ENCODE measurements at places on chromosomes 2 and 18.
A peak's percentile ranks its signal among the peaks of the same experiment; 100 is the strongest.

DNA sequence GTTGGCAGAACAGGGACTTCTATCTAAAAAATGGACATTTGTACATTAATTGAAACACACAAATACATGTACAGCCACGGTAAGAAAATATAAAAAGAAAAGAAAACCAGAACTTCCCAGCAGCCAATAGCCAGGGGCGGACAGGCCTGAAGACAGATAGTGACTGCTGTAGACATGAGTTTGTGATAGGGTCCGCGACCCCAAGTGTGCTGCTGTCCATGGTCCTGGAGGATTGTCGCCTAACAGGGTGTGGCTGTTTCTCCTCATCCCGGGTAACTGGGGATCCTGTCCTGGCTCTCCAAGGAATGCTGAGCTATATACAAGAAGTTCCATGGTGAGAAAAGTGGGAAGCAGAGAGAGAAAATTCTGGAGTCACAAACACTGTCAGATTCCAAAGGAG lies 266.5 kb upstream of the SALL3 start:
- H3K27ac ChIP-seq, result no peak overlapping the region
- DNase-seq, result no peak
- H3K27me3 ChIP-seq, result peaks cover 9% of the 10 kb centered on the region
- H3K4me3 ChIP-seq, result no peak overlapping the region
- no peaks in the 10 kb centered on the region for H3K36me3 ChIP-seq

GRCh38 chr2:101889460-101890098 lies 102.2 kb upstream of the IL1R2 start:
- peaks cover 24% of the 10 kb centered on the region for H3K4me1 ChIP-seq
- no peak overlapping the region for H3K4me3 ChIP-seq
- H3K36me3 ChIP-seq, result peaks cover 82% of the 10 kb centered on the region
- H3K27ac ChIP-seq, result peak overlapping the region; percentile 31
- DNase-seq, result no peak

- no peaks in the 10 kb centered on the region for H3K4me1 ChIP-seq
- H3K27ac ChIP-seq, result no peak overlapping the region
- no peak for DNase-seq
Observed at GRCh38 chr2:146741260-146741659, 1103.6 kb upstream of the ACVR2A start.

GRCh38 chr2:98617149-98617548 lies 8.8 kb downstream of the UNC50 start:
- no peak overlapping the region for H3K4me3 ChIP-seq
- peak overlapping the region; percentile 83 for H3K27ac ChIP-seq
- H3K4me1 ChIP-seq, result peaks cover 57% of the 10 kb centered on the region
- DNase-seq, result no peak
- H3K27me3 ChIP-seq, result no peaks in the 10 kb centered on the region

- no peaks in the 10 kb centered on the region for H3K36me3 ChIP-seq
- H3K4me3 ChIP-seq, result no peak overlapping the region
- H3K27ac ChIP-seq, result no peak overlapping the region
- no peaks in the 10 kb centered on the region for H3K4me1 ChIP-seq
Observed at GRCh38 chr2:202026507-202026906, 7.1 kb upstream of the FZD7 start.

DNA sequence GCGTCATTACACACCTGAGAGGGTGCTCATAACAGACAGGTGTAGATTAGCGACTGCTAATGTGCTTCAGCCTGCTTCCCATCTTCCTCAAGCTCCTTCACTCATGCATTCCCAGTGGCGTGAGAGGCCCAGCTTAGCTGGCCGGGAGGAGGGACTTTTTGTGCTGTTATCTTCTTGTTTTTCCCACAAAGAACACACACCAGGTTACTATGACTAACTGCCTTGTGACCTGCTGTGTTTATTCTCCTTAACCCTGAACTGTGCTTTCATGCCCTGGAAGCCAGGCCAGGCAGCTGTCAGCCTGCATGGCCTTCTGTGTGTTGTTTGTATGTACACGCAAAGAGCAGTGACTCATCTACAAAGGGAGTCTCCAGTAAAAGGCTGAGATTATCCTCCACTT lies 143.8 kb downstream of the PIEZO2 start:
- no peak overlapping the region for H3K27ac ChIP-seq
- no peaks in the 10 kb centered on the region for H3K27me3 ChIP-seq
- no peaks in the 10 kb centered on the region for H3K4me1 ChIP-seq
- no peak for DNase-seq

- no peak overlapping the region for H3K4me3 ChIP-seq
- no peak overlapping the region for H3K27ac ChIP-seq
Observed at GRCh38 chr2:119940856-119941255, 72.0 kb upstream of the EPB41L5 start.

- H3K36me3 ChIP-seq, result peaks cover 73% of the 10 kb centered on the region
- no peak overlapping the region for H3K4me3 ChIP-seq
- H3K27ac ChIP-seq, result no peak overlapping the region
- H3K4me1 ChIP-seq, result peaks cover 17% of the 10 kb centered on the region
Observed at GRCh38 chr2:38862476-38862875, 13.3 kb downstream of the DHX57 start.

DNA sequence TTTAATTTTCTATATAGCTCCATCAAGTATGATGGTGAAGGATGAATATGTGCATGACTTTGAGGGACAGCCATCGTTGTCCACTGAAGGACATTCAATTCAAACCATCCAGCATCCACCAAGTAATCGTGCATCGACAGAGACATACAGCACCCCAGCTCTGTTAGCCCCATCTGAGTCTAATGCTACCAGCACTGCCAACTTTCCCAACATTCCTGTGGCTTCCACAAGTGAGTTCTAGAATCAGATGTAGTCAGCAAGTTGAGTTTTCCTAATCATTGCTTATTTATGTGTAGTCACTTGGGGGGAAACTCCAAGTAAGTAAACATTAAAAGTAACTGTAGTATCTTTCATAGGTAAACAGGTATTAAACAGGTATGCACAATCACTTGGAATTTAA lies 24.8 kb downstream of the SMAD4 start:
- no peaks in the 10 kb centered on the region for H3K27me3 ChIP-seq
- H3K4me1 ChIP-seq, result peaks cover 36% of the 10 kb centered on the region
- no peak overlapping the region for H3K4me3 ChIP-seq

GRCh38 chr2:229401171-229401865 lies 130.2 kb upstream of the PID1 start:
- no peak overlapping the region for H3K4me3 ChIP-seq
- H3K4me1 ChIP-seq, result no peaks in the 10 kb centered on the region
- no peaks in the 10 kb centered on the region for H3K36me3 ChIP-seq
- DNase-seq, result no peak
- no peak overlapping the region for H3K27ac ChIP-seq
- H3K27me3 ChIP-seq, result no peaks in the 10 kb centered on the region

DNA sequence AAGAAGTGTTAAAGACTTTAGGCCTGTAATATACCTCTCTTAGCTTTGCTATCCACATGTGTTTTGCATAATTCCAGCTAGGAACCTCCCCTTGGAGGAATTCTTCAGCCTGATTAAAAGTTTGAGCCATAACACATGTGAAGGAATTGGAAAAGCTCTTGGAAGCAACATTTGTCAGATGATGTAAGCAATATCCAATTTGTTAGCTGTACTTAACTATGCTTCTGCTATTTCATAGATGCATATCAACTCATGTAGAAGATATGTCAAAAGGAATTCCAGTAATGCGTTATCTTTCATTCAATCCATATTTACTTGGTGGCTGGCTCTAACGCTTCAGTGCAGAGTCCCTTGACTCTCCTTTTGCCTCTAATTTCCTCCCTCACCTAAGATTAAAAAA lies 46.2 kb downstream of the PKP4 start:
- H3K27ac ChIP-seq, result no peak overlapping the region
- H3K4me1 ChIP-seq, result peaks cover 17% of the 10 kb centered on the region
- no peak overlapping the region for H3K4me3 ChIP-seq

- H3K4me3 ChIP-seq, result no peak overlapping the region
- no peaks in the 10 kb centered on the region for H3K36me3 ChIP-seq
- DNase-seq, result no peak
Observed at GRCh38 chr2:74597410-74597809, 42.9 kb downstream of the DOK1 start.

- H3K36me3 ChIP-seq, result peaks cover 96% of the 10 kb centered on the region
- no peak for DNase-seq
- H3K4me1 ChIP-seq, result peaks cover 16% of the 10 kb centered on the region
- H3K27me3 ChIP-seq, result no peaks in the 10 kb centered on the region
- H3K4me3 ChIP-seq, result no peak overlapping the region
- peak overlapping the region; percentile 37 for H3K27ac ChIP-seq
Observed at GRCh38 chr2:238446371-238446770, 19.6 kb downstream of the ASB1 start.

DNA sequence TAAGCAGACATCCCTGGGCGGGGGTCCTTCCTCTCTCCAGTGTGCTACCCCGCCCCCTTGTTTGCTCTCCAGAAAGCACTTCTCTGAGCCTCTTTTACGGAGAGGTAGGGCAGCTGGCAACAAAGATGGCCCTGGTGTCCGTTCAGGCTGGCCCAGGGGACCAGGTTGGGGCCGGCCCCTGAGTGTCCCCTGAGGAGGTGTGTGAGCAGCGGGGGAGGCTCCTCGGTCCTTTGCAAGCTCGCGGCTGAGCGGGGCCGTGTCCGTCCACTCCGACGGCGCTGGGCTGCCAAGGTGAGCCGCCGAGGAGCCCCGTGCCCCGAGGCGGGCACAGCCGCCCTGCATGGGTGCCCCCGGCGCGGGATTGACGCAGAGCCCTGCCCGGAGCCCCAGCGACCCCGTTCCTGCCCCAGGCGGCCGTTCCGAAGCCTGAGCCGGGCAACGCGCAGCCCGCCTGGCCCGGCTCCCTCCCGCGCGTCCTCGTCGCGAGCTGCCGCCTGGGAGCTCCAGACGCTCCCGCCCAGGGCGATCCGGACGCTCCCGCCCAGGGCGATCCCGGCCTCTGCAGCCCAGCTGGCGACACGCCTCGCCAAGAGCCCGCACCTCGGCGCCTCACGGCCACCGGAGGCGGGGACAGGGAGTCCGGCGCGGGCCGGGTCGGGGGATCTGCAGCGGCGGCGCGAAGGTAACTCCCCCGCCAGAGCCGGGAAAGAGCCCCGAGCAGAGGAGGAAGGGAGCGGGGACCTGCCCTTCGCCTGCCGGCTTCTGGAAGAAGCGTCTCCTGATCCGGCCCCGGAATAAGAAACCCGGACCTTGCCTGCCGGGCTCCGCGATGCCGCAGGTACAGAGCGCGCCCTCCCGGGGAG lies at the start of gene PROKR1:
Gene PROKR1 (plus strand): TSS at position 569 of the 863 bp plus-strand sequence. CDS start 2,243 bp downstream, outside the sequence.
- peaks cover 76% of the 10 kb centered on the region for H3K27me3 ChIP-seq
- DNase-seq, result peak; percentile 51
- no peak within 1 kb of the TSS for H3K27ac ChIP-seq
- H3K36me3 ChIP-seq, result no peaks in the 10 kb centered on the region
- H3K4me3 ChIP-seq, result peak within 1 kb of the TSS; percentile 48
- peaks cover 21% of the 10 kb centered on the region for H3K4me1 ChIP-seq

- H3K4me1 ChIP-seq, result peaks cover 4% of the 10 kb centered on the region
- peaks cover 24% of the 10 kb centered on the region for H3K27me3 ChIP-seq
- no peak overlapping the region for H3K27ac ChIP-seq
- no peaks in the 10 kb centered on the region for H3K36me3 ChIP-seq
- no peak overlapping the region for H3K4me3 ChIP-seq
Observed at GRCh38 chr2:115165529-115166109, 723.2 kb downstream of the DPP10 start.

- H3K4me3 ChIP-seq, result no peak overlapping the region
- H3K4me1 ChIP-seq, result no peaks in the 10 kb centered on the region
- H3K27me3 ChIP-seq, result no peaks in the 10 kb centered on the region
- no peaks in the 10 kb centered on the region for H3K36me3 ChIP-seq
Observed at GRCh38 chr2:154233231-154233630, 361.5 kb downstream of the GALNT13 start.

DNA sequence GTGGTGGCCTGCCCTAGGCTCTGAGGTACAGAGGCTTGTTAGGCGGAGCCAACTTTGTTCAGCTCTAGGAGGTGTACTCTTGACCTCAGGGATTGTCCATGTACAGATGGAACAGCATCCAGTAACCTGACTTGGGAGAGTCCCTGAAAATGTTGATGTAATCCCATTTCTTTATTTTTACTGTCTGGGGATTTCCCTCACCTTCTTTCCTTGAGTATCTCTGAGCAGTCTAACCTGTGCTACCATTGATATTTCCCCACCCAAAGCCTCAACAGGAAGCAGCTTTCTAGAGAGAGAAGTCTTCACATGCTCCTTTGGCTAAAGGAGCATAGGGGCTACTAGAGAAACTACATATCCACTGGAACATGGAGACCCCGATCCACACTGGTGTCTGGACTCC lies 10.4 kb downstream of the IL36A start:
- peaks cover 6% of the 10 kb centered on the region for H3K27me3 ChIP-seq
- H3K4me3 ChIP-seq, result no peak overlapping the region
- H3K27ac ChIP-seq, result no peak overlapping the region
- DNase-seq, result no peak
- peaks cover 10% of the 10 kb centered on the region for H3K4me1 ChIP-seq

GRCh38 chr18:51668101-51668500 lies 470.6 kb upstream of the MEX3C start:
- H3K4me1 ChIP-seq, result no peaks in the 10 kb centered on the region
- H3K4me3 ChIP-seq, result no peak overlapping the region
- H3K27ac ChIP-seq, result no peak overlapping the region
- no peaks in the 10 kb centered on the region for H3K36me3 ChIP-seq
- peak; percentile 50 for DNase-seq
- peaks cover 35% of the 10 kb centered on the region for H3K27me3 ChIP-seq

- no peak overlapping the region for H3K27ac ChIP-seq
- no peaks in the 10 kb centered on the region for H3K27me3 ChIP-seq
- peaks cover 14% of the 10 kb centered on the region for H3K4me1 ChIP-seq
Observed at GRCh38 chr2:65049010-65049639, 7.1 kb upstream of the CEP68 start.

DNA sequence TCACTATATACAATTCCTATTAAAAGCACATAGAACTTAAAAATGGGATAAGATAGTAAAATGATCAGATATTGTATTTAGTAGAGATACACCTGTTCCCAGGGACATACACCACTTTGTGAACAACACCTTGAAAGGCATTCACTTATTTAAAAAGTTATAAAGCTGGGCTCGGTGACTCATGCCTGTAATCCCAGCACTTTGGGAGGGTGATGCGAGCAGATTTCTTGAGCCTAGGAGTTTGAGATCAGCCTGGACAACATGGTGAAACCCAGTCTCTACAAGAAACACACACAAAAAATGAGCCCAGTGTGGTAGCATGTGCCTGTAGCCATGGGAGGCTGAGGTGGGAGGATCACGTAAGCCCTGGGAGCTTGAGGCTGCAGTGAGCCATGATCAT lies 90.9 kb downstream of the RAPGEF4 start:
- H3K27me3 ChIP-seq, result peaks cover 4% of the 10 kb centered on the region
- no peaks in the 10 kb centered on the region for H3K36me3 ChIP-seq
- H3K4me3 ChIP-seq, result no peak overlapping the region

Data from activated T-cell treated with anti-CD3 and anti-CD28 coated beads, Interleukin-2, amount 50 U/mL, for 24 hours (primary cell).